Right ventricle myocardium superior (tissue), 1 donor: ENCODE measurements at places on chromosomes 4 and X.

DNA sequence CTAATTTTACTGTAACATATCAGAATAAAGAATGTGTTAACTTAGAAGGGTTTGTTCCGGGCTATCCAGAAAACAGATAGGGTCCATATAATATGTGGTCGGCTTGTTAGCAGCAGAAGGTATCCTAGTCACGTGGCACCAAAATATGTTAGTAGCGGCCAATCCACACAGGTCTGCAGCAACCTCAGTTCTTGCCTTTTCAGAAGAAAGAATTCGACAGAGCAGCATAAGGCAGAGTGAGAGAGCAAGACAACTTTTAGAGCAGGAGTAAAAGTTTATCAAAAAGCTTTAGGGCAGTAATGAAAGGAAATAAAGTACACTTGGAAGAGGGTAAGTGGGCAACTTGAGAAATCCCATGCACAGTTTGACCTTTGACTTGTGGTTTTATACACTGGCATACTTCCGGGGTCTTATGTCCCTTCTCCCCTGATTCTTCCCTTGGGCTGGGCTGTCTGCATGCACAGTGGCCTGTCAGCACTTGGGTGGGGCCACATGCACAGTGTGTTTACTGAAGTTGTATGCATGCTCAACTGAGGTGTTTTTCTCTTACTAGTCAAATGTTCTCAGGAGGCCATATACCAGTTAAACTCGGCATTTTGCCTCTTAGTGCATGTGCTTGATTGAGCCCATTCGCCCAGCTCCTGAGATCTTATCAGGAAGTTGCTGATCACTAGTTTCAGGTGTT, 37.0 kb upstream of the ABCG2 start:
- DNase-seq: no peak

GRCh38 chr4:306551-306961, 1.3 kb upstream of the ZNF732 start:
- no peak for DNase-seq

DNA sequence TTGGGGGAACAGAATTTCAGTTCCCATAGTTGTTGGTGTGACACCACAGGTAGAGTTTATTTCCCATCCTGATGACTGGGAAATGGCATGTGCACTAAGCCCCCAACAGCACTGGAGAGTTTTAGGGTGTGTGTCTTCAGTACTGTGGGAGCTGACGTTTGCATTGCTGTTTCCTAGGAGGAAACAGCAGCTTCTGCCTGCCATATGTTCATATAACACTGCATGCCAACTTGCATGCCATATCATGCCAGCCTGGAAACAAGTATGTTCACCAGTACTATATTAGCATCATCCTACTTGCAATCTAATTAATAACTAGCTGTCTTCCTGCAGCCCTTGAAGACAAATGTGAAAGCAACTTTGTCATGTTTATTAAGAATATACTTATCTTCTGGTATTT, 58.2 kb downstream of the NAA11 start:
- DNase-seq: no peak

GRCh38 chr4:47525154-47525819, 40.2 kb downstream of the ATP10D start:
- no peak for DNase-seq
